ENCODE measurements at places on chromosomes 3 and 15.

DNA sequence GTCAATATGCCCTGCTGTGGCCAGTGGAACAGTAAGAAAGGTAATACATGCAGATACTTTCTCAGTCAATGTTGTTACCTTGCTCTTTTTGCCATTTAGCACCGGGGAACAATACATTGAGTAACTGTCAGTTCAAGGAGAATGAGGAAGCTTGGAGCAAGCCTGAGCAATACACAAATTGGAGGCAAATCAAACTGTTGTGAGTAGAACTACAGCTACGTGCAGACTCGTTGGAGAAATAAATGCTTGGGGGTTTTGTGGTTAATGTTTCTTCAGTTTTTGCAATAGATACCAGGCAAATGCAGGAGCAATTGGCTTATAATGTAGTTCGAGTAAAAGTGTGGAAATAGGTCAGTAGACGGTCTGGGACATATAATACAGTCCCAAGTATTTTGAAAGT lies 587.3 kb upstream of the ROBO1 start:
- no peak for DNase-seq

DNA sequence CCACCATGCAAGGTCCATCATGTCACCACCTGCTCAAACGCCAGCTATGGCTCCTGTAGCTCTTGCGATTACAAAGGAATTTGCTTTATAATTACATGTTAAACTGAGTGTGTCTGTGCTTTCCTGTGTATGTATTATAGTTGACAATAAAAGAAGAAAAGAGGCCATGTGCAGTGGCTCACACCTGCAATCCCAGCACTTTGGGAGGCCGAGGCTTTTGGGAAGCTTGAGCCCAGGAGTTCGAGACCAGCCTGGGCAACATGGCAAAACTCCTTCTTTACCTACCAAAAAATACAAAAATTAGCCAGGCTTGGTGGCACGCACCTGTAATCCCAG lies 27.0 kb downstream of the ATRIP start:
- DNase-seq = no peak

DNA sequence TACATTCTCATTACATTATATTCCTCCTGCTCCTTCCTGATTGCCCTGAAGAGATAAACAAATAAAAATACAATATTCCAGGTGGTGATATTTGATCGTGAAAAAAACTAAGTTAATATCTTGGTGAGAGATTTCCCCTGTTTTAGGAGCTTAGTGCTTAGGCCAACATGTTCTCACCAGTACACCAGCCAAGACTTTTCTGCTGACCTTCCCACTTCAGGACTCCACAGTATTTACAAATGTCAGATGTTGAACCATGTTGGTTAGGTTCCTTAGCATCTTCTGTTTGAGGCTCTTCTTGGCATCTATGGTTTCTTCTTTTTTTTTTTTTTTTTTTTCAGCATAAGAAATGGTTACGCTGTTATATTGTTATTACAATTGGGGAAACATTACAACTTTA lies 247.0 kb downstream of the IL5RA start:
- DNase-seq = no peak

GRCh38 chr3:123141276-123141675 lies 60.5 kb upstream of the SEC22A start:
- DNase-seq = no peak

DNA sequence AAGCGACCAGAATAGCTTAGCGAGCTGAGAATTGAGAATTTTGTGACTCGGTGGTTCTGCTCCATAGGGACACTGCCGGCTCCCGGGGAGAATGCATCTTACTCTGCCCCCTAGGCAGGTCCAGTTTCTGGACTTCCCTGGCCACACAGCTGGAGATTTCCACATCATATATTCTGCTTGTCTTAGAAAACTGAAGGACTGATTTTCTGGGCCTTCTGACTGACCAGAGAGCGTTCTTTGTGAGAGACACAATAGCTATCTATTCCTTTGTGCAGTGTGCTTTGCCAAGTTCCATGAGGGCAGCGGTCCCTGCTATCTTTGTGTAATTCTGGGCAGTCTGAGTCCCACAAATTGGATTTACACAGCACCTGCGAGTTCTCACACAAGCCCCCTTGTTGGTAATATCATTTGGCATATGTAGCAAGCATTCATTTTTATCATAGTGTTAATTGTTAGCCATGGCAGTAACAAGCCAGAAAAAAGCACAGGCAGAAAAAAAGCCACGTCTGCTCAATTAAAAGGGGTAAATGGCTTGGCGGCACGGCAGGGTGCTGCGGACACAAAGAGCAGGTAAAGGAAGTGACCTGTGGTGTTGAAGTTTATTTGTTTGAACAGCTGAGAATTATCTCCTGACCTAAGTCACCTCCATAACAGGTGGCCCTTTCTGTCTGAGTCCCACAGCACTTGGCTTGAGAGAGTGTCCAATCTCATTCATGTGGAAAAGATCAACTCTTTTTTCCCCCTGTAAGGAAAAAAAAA lies 688.7 kb downstream of the TUSC7 start:
- no peak for DNase-seq

DNA sequence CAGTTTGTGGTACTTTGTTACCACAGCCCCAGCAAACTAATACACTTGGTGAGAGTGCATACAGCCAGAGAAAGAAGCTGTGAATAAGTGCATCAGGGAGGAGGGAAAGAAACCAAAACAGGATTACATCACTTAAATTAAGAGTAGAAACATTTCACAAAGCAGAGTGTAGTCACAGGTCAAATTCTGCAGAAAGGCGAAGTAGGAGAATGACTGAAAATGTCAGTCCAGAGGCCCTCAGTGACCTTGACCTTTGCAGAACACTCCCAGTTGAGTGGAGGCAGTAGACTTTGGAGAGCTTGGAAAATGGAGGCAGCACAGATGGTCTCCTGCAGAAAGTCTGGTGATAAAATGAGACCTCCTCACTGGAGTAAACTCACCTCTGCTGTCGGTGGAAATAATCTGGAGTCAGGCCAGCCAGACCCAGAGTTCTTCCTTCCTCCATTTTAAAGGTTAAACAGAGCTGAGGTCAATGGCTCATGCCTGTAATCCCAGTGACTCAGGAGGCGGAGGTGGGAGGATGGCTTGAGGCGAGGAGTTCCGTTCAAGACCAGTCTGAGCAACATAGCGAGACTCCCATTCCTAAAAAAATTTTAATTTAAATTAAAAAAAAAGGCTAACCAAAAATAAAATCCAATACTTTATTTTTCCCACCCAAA lies 5.0 kb downstream of the CD86 start:
- DNase-seq = no peak

DNA sequence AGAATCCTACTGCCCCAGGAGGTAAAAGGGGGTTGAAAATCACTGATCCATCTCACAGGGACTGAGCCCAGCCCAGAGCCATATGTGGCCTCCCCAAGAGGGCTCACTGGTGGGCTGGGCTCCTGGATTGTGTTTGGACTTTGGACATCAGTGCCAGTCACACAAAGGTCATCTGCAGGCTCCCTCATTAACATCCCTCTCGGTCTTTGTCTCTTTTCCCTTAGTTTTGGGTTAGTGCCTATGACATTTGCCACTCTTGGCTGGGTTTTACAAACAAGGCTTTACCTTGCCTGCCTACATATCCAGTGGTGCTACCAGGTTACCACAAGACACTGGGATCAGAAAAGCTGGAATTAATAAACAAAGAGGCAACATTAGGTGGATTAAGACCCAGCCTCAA lies 27.9 kb downstream of the IFT122 start:
- no peak for DNase-seq

DNA sequence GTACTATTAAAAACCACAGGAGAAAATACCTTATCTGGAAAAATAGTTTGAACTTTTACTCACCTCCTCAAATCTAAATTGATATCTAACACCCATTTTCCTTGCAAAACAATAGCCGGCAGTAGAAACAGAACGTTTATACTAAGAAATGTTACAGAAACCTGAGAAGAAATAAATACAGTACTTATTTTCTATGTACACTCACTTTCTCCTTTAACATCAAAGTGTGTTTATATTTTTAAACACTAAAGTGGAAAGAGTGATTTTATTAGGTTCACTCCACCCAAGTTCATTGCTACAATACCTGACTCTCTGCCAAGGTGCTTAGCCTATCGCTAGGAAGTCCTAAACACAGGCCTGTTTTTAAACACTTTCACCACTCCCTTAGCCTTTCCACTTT lies 87.8 kb upstream of the TJP1 start:
- DNase-seq = no peak

GRCh38 chr3:30954426-30954825 lies 60.0 kb upstream of the GADL1 start:
- no peak for DNase-seq

GRCh38 chr3:185552358-185552877 lies at the start of gene LIPH:
Gene LIPH, minus strand, starts transcription at chr3:185552588. Its CDS starts 117 bp downstream, at chr3:185552471.
- no peak for DNase-seq

GRCh38 chr3:62501289-62501668 lies 127.9 kb upstream of the FEZF2 start:
- DNase-seq = no peak

- DNase-seq = no peak
Observed at GRCh38 chr3:81378552-81379293, 382.7 kb downstream of the GBE1 start.

GRCh38 chr3:194929578-194929960 lies 243.9 kb downstream of the FAM43A start:
- no peak for DNase-seq

DNA sequence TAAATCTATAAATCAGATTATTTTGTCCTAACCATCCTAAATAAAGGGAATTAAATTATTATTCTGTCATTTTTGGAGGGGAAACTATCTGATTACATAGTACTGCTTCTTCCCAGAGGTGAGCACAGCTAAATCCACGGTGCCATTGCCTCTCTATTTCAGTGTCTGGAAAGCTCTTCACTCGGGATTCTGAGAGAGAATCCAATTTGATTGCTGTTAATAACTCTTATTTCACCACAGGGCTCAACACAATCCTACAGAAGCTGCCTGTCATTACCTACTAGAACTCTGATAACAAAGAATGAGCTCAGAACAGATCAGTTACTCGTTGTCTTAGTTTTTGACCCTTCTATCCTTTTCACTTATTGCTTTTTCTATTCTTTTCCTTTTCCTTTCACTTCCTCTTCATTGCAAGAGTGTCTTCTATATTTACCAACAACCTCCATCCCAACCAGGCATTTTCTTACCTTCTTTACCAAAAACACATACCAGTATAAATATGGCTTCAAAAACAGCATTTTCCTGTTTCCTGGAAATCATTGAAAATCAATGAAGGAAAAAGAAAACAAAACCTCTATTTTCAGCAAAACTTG lies 30.4 kb downstream of the OXNAD1 start:
- no peak for DNase-seq

GRCh38 chr3:142117056-142117851 lies 32.1 kb downstream of the TFDP2 start:
- DNase-seq = peak; percentile 8

Data from non-pigmented ciliary epithelial cell (primary cell).